ENCODE measurements at places on chromosomes 13 and 19.

- DNase-seq, result no peak
Measured at GRCh38 chr19:28171983-28172382, 1041.0 kb downstream of the UQCRFS1 start.

- DNase-seq, result no peak
Measured at GRCh38 chr19:3656747-3657394, 30.3 kb upstream of the CACTIN start.

- DNase-seq, result no peak
Measured at GRCh38 chr13:112652512-112653070, 37.2 kb upstream of the ATP11A start.

DNA sequence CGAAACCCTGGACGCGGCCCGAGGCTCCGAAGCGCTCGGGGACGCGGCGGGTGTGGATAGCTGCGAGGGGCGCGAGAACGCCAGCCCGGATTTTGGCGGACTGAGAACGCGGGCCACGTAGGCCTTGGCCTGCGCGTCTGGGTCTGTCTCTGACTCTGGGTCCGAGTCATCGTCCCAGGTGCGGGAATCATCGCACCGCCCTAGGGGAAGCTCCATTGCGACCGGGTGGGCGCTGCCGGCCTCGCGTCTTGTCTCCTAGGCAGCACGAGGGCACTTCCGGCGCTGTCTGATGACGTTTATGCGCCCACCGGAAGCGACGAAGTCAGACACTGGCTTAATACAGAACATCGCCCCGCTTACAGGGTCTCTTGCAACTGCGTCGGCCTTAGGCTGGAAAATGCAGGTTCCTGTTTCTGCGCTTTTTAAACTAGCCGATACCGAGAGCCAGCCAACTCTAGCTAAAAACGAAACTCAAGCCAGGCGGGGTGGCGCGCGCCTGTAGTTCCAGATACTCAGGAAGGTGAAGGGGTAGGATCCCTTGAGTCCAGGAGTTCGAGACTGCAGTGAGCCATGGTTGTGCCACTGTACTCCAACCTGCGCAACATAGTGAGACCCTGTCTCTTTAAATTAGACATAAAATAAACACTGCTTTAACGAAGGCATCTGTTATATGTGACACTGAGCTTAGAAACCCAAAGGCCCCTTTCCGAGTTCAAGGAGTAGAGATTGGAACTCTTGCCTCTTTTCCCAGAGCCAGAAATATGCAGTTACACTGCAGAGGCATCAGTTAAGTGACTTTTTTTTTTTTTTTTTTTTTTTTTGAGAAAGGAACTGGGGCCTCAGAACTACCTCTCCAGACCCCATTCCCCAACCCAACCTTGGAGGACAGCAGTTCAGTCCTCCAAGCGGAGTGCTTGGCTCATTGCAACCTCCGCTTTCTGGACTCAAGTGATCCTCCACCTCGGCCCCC lies at the start of gene FBXW9:
Gene FBXW9 (minus strand): TSS at position 266 of the 970 bp plus-strand sequence. CDS start 50 bp downstream, at position 216.
- peak; percentile 77 for DNase-seq

GRCh38 chr19:57689750-57690149 lies 8.0 kb downstream of the ZNF551 start:
- no peak for DNase-seq

DNA sequence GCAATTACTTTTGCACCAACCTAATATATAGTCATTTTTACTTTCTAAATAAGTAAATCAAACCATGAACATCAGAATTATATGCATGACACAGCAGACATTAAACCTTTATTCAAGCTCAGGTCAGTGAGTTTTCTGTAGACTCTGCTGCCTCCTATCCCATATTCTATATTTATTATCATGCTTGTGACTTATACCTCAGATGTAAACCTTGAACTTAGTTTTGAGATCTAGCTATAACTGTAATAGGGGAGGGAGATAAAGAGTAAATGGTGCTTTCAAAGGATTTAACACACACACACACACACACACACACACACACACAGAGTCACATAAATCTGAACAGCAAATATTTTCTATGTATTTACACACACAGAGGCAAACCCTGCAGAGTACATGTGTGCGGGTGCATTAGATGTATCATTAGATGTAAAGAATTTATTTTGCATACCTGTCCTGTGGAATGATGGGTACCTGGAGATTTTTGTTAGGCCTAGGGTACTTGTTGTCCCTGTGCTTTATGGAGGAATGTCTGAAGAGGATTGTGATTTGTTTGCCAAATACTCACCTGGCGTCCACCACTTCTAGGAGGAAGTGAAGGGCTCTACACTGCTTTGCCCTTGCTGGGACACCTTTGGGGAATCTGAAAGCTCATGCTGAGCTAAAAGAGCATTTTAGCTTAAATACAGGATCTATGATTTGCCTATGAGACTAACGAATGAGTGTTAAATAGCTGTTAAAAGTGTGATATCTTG lies 521.9 kb downstream of the KLF5 start:
- DNase-seq, result no peak

DNA sequence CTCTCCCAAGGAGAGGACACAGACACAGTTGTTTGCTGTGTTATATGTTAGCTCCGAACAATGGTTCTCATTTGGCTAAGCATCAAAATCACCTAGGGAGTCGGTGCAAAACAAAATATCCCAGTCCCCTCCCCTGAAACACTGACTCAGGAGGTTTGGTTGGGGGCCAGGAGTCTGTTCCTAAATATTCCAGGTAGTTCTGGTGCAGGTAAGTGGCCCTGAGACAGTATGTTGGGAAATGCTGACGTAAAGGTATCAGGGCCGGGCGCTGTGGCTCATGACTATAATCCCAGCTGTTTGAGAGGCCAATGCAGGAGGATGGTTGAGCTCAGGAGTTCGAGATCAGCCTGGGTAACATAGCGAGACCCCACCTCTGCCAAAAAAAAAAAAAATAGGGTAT lies 2.3 kb upstream of the MAP2K7 start:
- no peak for DNase-seq

DNA sequence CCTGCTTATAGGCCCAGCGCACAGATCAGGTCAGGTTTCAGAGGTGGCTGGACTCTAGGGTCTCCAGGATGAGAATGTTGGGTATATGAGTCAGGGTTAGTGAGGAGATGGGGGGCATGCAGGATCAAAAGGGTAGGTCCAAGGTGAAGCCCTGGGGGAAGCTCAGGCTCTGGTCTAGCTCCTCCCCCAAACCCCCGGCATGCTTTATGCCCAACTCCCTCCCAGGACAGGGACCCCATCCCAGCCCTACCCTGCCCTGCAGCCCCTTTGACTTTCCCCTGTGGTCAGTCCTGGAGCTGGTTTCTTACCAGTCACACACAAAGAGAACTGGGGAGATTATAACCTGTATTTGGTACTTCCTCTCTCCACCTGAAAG lies 9.8 kb upstream of the CEACAM18 start:
- no peak for DNase-seq

GRCh38 chr19:19347401-19348110 lies 26.9 kb downstream of the MAU2 start:
- no peak for DNase-seq

GRCh38 chr13:96992633-96993032 lies 1.6 kb downstream of the OXGR1 start:
- no peak for DNase-seq

DNA sequence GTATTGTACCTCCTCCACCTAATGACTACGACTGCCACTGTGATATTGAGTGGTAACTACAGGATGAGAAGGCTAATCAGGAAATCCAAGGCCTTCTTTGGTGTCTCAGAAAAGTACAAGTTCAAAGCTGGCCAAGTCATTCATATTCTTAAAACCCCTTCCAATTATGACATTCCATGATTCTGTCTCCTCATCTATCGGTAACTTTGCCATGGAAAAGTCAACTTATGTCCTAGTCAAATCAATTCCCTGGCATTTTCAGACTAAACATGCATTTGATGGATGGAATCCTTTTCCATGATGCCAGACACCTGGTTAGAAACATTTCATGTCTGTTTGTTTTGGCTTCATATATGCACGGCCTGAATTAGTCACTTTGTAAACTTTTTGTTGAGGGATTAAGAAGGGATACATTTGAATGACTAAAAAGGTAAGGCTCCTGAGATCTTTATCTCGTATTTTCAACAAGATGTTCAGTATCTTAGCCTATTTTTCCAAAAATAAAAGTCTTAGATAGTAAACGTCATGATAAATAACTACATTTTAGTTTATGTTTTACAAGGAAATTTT lies 186.5 kb downstream of the NHLRC3 start:
- no peak for DNase-seq

DNA sequence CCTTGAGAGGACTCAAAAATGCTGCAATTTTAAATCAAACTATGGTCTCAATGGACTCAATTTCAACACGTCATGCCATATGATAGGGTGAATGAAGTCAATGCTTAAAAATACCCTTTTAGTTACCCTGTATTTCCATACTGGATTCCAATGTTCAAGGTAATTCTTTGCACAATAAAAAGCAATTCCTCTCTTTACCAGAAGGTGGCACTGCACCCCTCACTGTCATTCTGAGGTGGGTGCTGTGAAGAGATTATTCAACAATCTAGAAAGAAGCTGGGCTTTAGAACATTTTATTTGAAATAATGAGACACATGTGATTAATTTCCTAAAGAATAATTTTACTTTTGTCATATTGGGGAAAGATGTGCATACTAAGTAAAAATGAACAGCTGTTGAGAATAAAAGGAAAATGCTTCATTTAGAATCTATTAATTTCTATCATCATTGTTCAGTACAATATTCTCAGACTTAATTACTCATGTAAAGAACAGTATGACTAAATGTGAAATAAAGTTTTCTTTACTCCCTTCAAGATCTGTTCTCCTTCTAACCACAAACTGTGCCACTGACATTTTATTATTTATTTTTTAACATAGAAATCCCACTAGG lies 789.1 kb downstream of the GPC5 start:
- no peak for DNase-seq

- no peak for DNase-seq
Measured at GRCh38 chr13:30216111-30216510, 91.2 kb downstream of the KATNAL1 start.

DNA sequence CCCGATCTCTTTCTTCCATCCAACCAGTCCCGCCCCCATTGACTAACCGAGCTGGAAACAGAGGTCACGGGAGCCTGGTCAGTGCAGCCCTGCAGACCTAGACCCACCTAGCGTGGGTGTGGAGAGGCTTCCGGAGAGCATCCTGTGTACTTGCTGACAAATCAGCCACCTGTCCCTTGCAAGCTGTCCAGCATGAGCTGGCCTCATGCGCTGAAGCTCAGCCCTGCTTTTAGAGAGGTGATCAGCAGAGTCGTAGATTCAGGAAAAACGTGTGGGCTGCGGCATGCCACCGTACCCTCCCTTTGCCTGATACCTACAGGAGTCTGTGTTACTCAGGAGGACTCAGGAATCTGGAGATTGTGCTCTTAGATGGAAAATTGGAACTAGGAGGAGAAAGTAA lies 80.3 kb upstream of the UQCRFS1 start:
- no peak for DNase-seq

DNA sequence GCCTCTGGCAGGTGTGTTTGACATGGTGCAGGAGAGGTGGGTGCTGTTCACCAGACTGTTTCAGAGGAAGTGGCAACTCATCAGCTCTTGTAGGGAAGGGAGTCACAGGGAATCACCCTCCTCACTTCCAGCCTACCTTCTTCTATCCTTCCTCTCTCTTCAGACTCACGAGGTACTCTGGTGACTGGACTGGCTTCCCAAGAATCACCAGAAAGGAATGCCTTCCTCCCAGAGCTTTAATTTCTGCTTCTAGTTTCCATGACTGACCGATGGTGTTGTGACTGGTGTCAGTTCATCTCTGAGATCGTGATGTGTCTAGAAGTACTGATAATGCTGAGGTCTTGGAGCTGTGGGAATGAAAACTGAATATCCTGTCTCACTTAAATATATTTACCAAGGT lies 247.3 kb downstream of the KCTD12 start:
- DNase-seq, result no peak

DNA sequence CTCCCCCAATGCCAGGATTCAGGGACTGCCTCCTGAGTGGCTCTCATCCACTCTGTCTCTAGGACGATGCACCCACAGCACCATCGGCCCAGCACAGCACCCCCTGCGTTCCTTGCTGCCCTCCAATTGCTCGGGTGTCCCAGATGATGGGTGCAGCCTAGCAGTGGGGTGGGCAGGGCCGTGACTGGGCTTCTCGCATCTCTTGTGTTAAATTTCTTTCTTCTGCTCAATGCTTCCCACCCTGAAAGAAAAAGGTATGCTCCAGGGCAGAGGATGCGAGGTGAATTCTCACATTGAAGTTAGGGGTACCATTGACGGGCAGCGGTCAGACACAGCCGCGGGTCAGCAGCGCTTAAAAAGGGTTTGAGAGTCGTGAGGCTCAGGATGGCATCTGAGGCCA lies 232.4 kb upstream of the SGCG start:
- DNase-seq, result no peak

- no peak for DNase-seq
Measured at GRCh38 chr13:27670861-27671260, 49.2 kb downstream of the POLR1D start.

DNA sequence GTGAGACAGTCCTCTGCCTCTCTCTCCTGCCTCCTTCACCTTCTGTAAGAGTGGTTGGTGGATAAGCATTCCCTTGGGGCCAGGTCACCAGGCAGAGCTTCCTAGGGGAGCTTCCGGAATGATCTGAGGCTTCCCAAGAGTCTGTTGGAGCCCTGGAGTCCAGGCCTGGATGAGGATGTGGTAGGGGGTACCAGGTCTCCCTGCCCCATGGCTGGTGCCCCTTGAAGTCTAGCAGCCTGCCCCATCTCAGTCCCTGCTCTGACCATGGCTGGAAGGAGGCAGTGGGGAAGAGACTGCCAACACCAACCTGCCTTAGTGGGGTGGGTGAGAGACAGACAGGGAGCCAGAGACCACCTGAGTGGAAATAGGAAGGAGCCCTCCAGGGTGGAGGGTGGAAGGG lies 1316.9 kb downstream of the UQCRFS1 start:
- DNase-seq, result no peak

DNA sequence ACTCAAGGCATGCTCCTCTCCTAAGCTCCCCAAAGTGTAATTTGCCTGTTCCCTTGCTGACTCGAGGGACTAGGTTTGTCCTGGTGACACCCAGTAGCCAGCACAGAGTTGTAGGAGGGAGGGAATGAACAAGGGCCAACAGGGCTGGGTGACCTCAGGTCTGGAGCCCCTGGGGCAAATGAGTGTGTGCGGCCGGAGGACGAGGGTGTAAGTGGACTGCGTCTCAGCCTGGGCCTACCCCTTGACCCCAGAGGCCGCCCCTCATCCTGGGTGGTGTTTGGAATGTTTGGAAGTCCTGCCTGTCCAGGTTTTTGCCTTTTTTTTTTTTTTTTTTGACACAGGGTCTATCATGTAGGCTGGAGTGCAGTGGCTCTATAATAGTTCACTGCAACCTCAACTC lies 1.3 kb upstream of the ZNF653 start:
- no peak for DNase-seq

- DNase-seq, result no peak
Measured at GRCh38 chr13:75339635-75340374, 142.2 kb downstream of the TBC1D4 start.

- no peak for DNase-seq
Measured at GRCh38 chr19:58170860-58171259, 12.0 kb upstream of the ZNF274 start.

- no peak for DNase-seq
Measured at GRCh38 chr19:33773704-33774624, 22.7 kb upstream of the KCTD15 start.

DNA sequence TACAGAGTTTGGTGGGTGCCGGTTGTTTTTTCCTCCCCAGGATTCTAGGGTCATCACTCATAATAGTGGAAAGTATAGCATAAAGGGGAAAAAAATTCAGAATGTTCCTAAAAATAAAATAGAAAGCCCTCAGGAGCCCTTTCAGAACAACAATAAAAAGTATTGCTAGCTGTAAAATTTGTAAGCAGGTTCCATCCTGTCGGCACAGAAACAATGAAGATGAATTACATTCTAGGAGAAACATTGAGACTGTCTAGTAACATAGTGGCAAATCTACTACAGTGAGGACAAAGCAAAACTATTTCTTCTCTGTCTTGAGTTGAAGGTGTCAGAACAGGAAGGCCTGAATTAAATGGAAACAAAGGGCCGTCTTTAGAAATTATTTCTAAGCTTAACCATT lies 870.7 kb downstream of the PCDH9 start:
- DNase-seq, result no peak

All from hippocampal formation (tissue), 2 donors.